ENCODE measurements at places on chromosomes 5 and 9.
A peak's percentile ranks its signal among the peaks of the same experiment; 100 is the strongest.

DNA sequence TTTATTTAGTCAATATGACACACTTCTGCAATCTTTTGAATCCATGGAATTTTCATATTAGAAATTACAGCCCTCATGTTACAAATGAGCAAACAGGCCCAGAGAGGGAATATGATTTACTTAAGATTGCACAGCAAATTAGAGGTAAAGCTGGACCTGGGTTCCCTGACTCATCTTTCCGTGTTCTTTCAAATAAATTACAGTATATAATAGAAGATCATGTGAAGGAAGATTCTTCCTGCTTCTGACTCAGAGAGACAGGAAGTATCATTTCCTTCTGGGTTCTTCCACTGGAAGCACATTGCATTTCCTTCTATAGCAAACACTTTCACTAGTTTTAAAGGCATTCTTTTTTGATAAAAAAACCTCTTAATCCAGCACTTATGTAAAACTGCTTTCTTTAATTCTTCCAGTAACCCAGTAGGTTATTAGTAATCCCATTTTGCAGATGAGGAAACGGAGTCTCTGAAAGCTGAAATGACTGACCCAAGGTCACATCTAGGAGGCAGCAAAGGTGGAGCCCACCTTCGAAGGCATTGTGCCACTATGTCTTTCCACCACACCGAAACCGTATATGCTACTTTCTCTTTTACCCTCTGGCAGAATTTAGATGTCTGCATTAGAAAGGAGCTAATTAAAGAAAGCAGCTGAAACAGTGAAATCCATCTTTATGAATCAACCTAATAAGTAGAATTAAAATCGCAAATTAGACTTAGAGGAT lies 566.7 kb upstream of the KLF4 start:
- no peak for DNase-seq

DNA sequence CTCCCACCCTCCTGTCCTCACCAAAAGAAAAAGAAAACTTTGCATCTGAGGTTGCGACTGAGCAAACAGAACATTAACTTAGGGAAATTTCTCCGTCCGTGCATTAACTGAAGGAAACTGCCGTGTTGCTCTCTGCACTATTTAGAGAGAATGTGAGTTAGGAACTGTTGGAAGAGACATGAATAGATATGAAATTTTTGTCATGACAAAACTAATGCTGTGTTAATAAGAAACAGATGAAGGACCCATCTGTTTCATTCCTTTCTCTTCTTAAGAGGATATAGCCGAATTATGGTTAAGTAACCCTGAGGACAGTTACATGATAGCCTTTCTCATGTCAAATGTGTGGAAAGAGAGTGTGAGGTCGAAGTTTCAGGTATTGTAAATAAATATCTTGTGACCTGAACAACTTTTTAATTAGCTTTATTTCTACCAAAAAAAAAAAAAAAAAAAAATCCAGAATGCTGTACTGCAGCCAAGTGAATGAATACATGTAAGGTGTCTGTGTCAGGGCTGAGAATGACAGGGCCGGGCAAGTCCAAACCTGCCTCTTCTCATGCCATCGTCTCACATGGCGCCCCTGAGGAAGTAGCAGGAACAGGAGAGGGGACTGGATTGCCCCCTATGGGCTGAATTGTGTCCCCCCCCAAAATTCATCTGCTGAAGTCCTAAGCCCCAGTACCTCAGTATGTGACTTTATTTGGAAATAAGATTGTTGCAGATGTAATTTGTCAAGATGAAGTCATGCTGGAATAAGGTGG lies 35.6 kb upstream of the ANKRD33B start:
- no peak for DNase-seq

DNA sequence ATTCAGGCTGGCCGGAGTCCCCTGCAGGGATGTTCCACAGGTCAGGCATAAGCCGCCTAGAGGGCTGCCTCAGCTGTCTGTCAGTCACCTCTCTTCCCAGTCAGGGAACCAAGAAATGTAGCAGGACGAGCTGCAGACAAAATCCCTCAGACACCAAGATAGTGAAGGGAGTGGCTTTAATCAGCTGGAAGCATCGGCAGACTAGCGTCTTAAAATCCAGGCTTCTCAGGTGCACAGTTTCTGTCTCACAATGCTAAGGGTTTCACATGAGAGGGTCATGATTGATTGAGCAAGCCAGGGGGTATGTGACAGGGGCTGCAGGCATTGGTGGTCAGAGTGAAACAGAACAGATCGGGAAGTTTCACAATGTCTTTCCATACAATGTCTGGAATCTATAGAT lies 247.2 kb downstream of the CDH10 start:
- no peak for DNase-seq

DNA sequence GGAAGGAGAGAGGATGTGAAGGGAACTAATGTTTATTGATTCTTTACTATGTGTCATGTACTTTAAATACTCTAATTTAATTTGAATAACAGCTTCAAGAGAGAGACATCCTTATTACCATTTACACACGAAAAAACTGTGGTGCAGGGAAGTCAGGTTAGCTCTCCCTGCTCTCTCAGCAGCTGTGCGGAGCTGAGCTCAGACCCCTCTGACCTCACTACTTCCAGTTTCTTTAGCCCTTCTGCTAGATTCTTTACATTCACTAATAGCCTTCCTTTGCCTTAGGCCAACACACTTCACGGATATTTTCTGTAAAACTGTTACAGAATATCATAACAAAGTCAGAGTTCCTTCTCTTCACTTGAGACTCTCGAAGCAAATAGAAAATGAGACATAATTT lies 131.3 kb upstream of the ARRDC3 start:
- DNase-seq, result no peak

- DNase-seq, result peak; percentile 64
These were observed 59.7 kb upstream of the TRPC7 start for GRCh38 chr5:136424835-136425584.

GRCh38 chr5:958701-959571 lies 49.7 kb upstream of the NKD2 start:
- peak; percentile 24 for DNase-seq

GRCh38 chr9:110206389-110206788 lies 1.6 kb downstream of the C9orf152 start:
- DNase-seq, result no peak

DNA sequence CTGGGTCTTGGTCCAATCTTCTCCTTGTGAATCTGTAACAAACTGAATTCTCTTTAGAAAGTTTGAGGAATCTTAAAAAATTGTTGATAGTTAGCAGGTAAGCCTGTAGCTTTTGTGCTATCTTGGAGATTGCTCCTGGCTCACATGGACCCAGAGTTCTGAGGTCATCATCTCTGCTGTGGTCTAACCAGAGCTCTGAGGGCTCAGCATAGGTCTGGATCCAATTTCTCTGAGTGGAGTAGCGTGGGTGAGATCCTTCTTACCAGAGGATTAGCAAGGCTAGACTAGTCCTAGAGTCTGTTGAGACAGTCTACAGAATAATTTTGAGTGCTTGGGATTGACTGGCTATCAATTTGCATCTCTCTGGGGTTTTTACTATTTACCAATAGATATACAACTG lies 60.5 kb upstream of the IL6ST start:
- DNase-seq, result no peak

DNA sequence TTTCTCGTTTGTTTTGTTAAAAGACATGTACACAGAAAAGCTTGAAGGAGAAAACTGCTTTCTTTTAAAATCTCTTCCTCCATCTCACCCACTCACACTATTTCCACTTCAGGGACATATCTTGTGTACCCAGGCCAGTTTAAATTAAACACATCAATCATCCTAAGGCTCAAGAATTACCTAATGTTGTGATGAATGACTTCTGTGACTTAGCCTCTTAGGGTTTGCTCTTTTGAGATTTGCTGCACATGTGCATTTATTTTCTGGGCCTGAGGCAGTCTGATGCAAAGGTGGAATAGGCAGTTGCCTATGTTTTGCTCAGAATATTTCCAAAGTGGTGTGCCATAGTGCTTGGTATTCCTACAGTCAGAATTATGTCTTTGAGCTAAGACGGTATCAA lies 439.9 kb upstream of the CHD1 start:
- DNase-seq, result no peak

DNA sequence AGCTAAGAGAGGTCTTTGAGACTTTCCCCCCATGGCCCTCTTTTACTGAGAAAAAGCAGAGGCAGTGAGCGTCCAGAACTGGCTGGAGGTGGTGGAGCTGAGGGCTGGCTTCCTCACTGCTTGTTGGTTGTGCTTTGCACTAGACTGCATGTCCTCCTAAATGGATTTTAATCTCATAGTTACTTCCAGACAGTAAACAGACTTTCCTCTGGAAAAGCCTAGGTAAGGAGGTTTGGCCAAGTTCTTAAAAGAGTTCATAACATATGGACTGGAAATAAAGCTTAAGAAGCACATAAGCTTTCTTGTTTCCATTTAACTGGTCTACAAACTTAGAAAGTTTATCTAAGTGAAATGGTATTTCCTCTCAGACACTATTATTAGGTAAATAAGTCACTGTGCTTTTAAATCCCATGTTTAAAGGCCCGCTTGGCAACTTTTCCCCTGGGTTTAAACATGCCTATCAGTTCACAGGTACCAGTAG lies 2.0 kb downstream of the ASPN start:
- no peak for DNase-seq

GRCh38 chr5:466661-467310 lies 23.8 kb downstream of the EXOC3 start:
- no peak for DNase-seq

DNA sequence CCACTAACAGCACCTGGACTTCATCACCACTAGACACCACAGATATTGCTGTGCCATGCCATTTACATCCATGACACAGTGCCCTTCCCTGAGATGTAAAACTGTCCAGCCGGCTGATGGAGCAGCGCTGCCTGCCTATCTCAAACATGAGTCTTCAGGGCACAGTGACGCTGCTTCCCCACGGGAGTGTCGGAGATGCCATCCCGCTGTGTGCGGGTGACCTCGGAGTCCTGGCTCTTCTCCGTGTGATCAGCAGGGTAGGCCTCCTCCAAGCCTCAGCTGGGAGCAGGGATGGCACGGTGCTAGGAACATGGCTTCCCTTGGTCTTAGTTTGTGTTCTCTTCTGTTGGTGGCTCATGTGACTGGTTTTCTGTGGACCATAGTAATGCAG lies 130.3 kb upstream of the FAM120A start:
- DNase-seq, result no peak

DNA sequence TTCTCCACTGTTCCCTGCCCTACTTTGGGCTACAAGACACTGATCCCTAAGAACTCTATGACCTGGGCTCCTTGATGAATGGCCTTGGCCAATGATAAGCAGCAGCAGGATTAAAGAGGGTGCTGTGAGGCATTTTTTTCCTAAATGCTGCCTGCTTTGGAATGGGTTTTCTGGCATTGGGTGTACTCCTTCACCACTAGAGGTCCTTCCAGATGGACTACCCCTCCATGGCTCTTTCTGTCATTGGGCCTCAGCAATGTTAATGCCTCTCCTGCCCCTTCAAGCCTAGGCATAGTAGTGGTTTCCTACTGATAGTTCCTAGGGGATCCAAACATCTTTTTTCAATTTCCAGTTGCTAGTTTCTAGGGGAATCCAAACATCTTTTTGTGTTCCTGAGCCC lies 319.3 kb upstream of the RPS23 start:
- DNase-seq, result no peak

- DNase-seq, result no peak
These were observed 32.6 kb upstream of the NPR3 start for GRCh38 chr5:32678472-32678871.

- DNase-seq, result no peak
These were observed 19.1 kb upstream of the SLC6A19 start for GRCh38 chr5:1182360-1182632.

DNA sequence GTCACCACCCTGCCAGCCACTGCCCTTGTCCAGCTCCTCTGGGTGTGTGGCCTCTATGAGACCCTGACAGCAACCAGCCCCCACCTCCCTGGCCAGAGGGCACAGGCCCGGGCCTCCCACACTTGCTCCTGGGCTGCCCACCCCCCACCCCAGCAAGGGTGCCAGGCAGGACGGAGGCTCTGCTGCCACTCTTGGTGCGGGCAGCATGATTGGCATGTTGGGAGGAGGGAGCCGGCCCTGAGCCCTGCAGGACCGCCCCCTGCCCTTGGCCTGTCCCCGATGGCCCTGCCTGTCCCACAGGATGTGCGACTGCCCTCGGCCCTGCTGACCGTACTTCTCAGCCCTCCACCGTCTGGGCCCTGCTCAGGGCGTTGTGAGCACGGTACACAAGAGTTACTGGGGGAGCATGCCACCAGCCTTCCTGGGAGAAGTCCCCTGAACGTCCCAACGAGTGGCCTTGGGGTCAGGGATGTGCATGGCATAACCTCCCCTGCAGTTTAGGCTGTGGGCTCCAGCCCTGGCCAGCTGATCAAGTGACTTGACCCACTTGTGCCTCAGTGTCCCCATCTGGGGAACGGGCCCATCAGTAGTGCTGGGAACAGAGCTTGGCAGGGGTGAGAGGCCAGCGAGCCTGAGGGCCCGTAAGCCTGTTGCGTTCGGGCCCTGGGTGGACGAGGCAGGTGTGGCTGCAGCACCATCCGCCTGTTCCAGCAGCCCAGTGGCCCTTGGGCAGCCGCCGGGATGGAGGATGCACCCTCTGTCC lies 16.0 kb downstream of the GPSM1 start:
- DNase-seq, result no peak

DNA sequence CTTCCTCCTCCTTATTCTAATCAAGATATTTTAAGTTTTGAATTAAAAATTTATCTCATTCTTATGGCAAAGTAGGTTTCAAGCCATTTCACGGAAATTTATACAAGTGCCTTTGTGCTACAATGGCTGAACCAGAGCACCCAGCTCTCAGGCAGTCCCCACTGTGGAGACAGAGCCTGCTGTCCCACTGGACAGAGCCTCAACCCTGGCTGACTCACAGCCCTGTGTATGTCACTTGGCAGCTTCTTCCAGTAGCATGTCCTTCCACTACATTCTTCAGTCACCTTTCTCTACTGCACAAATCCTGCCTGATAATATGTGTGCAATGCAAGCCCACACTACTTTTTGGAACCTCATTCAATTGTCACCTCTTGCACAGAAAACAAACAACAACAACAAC lies 253.1 kb downstream of the PDE4D start:
- DNase-seq, result no peak

DNA sequence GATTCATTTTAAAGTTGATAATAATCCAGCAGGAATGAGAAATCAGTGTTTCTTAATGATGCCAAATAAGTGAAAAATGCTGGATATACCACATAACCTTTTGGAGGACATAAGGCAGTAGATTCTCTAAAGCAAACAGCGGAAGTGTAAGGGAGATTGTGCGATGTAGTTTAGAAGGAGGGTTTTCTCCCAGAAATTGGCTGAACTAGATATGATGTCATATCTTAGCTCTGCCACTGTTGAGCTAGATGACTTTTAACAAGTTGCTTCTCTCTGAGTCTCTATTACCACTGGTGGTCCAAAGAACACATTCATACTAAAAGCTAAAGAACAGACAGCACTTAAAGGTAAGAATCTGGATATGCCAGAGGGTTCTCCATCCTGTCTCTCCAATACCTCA lies 107.0 kb downstream of the NR6A1 start:
- DNase-seq, result no peak

- no peak for DNase-seq
These were observed 469.3 kb upstream of the DMAC1 start for GRCh38 chr9:8268881-8269280.

DNA sequence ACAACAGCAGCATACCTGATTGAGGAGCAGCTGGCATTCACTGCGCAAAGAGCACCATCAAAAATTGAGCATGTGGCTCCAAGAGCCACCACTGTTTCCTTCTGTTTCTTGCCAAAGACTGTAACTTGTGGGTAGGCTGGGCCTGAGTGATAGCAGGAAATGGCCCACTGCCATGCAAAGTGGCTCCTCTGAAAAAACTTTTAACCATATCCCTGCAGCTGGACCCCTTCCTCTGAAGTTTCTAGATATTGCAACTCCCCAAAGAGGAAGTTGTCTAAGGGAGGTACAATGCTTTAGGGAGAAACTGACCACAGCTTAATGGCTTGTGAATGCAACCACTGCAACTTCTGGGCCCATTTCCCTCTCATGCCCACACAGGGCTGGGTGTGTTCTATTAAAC lies 355.4 kb upstream of the PDE4D start:
- DNase-seq, result no peak

- no peak for DNase-seq
These were observed 310.4 kb upstream of the IRX4 start for GRCh38 chr5:2193142-2193541.

Data from GM13977 (cell line).